CD4-positive, alpha-beta T cell (primary cell): ENCODE measurements at places on chromosomes 12 and 14.

DNA sequence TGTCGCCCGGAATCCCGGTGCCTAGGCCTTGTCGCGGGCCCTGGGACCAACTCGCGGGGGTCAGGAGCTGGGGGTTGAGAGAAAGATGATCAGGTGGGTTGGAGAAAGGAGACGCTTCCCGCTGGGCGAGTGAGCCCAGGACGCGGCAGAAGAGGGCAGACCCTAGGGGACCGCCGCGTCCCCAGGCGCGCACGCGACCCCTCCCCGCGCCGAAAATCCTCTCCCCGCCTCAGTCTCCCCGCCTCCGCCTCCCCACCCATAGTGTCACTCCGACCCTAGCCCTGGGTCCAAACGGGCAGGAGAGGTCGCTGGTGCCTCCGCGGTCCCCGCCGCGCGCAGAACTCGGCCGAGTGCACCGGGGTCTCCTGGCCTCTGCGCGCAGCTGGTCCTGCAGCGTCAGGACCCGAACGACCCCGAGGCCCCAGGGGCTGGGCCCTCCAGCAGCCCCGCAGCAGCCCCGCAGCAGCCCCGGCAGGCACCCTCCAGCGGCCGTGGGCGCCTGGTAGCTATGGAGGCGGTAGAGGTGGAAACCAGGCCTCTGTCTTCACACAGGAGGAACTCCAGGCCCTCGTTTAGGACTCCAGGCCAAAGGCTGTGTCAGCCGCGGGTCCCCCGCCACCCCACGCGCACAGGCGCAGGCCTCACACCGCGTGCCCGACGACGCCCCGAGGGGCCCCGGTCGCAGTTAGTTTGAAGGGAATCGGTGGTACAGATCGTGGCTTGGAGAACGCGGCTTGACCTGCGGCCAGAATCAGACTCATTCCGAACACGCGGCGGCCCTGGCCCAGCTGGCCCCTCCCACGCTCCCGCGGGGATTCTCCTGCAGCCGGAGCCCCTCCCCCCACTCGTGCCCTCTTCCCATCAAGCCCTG, 60.1 kb upstream of the EIF5 start:
- no peak for DNase-seq

DNA sequence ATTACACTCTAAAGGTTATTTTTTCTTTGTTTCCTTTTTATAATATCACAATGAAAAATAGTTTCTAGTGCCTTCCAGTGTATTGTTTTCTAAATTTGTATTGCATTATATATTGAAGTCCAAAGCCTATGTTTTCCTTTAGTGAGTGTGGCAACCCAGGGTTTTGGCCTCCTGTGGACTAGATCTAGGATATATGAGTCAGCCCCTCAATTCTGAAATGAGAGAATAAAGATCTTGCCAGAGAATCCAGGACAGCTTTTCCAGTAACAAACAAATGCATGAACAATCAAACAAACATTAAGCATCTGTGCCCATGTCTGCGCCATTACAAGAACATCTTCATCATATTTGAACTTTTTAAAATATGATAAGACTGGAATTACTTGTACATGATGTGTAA, 70.7 kb upstream of the SSTR1 start:
- DNase-seq = no peak

DNA sequence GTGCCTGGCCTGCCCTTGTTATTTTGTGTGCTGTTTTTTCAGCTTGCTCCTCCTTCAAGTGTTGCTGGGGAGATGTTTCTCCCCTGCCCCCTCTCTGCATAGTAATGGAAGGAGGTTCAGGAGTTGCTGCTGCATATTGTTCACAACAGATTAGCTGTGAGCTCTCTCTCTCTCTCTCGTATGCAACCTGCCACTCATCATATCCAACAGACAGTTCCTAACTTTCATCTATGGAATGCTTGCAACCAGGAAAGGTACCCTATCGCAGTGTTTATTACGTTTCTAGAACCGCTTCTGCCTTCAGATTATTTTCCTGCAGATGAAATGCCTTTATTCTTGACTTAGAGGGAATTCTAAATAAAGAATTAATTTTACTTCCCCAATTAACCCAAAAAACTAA, 372.9 kb downstream of the RMST start:
- no peak for DNase-seq

GRCh38 chr12:24759155-24759554, 189.7 kb downstream of the BCAT1 start:
- no peak for DNase-seq

DNA sequence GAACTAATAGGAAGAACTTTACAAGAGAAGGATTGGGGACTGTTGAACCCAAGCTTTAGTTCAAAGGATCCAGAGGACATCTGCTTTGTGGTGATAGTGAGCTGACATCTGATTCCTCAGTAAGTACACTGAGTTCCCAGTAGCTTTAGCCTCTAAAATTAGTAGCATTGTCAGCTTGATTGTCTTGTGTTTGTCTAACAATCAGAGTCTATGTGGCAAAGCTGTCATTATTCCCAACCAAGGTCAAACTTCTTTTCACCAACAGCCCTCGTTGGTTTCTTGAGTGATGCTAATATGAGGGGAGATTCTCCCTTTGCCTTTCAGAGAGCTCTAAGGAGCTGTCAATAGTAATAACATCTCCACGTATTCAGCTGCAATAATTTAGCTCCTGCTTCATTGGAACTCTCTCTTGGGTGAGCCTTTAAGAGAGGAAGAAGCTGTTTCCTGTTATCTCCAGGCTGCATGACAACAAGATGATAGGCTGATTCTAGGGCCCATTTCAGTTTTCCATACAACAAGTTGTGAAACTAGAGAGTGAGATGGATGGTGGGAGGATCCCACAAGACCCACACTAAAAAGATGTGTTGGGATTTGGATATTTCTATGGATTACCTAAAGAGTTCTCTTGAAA, 46.7 kb downstream of the TGFB3 start:
- no peak for DNase-seq

- DNase-seq = no peak
Observed at GRCh38 chr14:72380456-72380855, 448.2 kb downstream of the RGS6 start.

GRCh38 chr14:21077672-21078071, 7.6 kb downstream of the ARHGEF40 start:
- DNase-seq = no peak
